ENCODE measurements at places on chromosomes 5 and 9. TPM values are rescaled to one million over a fixed set of nuclear protein-coding genes. Genes with fewer than 3 reads are reported as not detected.

Gene NPR3
- polyA plus RNA-seq = 0.17 TPM

Gene SYK
- polyA plus RNA-seq = 32.8 TPM

Gene GPR21
- not detected for polyA plus RNA-seq

DNA sequence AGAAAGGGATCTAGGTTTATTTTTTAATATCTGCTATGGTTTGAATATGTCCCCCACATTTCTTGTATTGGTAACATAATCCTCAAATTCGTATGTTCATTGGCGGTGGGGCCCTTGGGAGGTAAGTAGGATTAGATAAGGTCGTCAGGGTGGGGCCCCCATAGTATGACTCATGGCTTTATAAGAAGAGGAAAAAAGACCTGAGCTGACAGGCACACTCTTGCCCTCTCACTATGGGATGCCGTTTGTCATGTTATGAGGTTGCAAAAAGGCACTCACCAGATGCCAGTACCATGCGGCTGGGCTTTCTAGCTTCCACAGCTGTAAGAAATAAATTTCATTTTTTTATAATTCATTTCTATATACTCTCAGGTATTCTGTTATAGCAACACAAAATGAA is 67.3 kb upstream of the SGCD start:
- no peak for DNase-seq

DNA sequence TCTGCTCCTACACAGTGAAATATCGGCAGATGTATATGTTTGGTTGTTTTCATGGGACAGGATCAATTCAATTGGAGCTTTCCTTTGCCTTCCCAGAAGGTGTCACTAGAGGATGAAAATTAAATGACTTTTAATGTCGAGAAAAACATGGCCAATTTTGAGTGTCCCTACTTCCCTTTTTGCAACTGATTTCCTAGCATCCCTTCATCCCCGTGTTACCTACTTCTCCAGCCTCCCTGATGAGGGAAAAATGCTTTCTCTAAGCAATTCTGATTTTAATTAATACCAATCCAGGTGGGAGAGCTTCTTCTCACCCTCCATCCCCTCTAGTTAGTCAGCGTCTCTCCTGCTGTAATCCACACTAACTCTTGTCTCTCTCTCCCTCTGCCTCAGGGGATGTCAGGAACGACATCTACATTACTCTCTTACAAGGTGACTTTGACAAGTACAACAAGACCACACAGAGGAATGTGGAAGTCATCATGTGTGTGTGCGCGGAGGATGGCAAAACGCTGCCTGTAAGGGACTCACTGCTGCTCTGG is 64.9 kb downstream of the DOCK2 start:
- DNase-seq = peak; percentile 85

GRCh38 chr5:38226091-38226490 is 32.3 kb upstream of the EGFLAM start:
- no peak for DNase-seq

DNA sequence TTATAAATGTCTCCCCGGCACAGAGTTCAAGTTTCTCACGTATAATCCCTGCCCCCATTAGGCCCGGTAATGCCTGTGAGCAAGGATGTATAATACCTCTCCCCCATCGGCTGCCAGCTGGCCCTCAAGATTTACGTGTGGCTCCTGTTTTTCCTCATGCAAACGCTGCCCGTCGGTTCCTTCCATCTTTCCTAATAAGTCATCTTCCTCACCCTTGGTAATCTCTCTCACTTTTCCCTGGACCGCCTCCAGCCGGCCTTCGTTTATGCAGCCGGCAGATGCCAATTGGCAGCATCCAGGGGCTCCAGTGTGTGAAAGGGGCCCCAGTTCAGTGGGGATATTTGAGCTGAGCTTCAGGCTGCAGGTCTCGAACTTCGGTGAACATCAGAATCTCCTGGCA is 86.5 kb upstream of the NEURL1B start:
- DNase-seq = peak; percentile 22

DNA sequence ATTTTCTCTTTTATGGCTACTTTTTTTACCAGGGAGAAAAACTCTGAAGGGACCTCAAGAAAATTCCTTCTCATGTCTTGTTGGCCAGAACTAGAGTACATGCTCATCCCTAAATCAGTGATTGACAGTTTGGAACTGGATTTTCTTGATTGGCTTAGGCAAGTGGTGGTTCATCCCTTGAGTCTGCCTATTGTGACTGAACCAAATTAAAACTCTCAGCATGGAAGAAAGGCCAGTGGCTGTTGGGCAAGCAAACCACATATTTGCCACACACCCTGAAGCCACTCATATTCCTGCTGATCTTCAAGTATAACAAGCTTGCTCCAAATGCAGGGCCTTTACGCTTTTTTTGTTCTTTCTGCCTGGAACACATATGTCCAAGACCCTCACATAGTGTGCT is 7.2 kb upstream of the HOMER1 start:
- no peak for DNase-seq

DNA sequence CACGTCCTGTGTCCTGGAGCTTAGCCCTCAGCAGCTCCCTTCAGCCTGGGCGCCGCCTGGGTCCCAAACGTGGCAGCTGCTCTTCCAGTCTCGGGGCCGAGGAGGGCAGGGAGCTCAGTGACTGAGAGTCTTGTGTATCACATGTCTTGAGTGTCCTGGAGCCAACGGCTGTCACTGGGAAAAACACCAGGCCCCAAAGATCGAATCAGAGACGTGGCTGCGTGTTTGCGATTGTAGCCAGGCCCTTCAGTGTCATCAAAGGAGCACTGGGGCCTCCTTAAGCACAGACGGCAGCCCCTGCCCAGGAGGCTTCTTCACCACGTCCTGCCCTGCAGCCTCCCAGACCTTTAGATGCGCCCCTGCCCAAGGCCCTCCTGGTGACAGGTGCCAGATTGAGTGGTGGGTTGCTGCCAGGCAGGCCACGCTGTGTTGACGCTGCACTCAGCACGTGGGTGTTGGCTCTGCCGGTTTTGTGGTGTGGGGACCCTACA is 5.7 kb upstream of the EXOC3 start:
- no peak for DNase-seq

GRCh38 chr5:41325074-41325473 is 111.7 kb upstream of the C6 start:
- no peak for DNase-seq
